ENCODE measurements at places on chromosomes 6 and 20. TPM values are rescaled to one million over a fixed set of nuclear protein-coding genes. Genes with fewer than 3 reads are reported as not detected.

PRR18 gene
- not detected for total RNA-seq

NCOA3 gene
- 54.5 TPM for total RNA-seq

NKAPL gene
- total RNA-seq = 0.90 TPM

FLRT3 gene
- 53.7 TPM for total RNA-seq

DDX43 gene
- total RNA-seq = 0.42 TPM

BNIP5 gene
- not detected for total RNA-seq

MLIP gene
- 4.4 TPM for total RNA-seq

BMP2 gene
- 9.1 TPM for total RNA-seq

TP53TG5 gene
- 0.69 TPM for total RNA-seq

IRAK1BP1 gene
- total RNA-seq = 25.4 TPM

DPPA5 gene
- total RNA-seq = not detected

BMP6 gene
- total RNA-seq = 11.7 TPM

TMEM74B gene
- 0.53 TPM for total RNA-seq

IP6K3 gene
- total RNA-seq = 0.95 TPM

GNRH2 gene
- total RNA-seq = not detected

TM9SF4 gene
- total RNA-seq = 23.2 TPM

TRDN gene
- total RNA-seq = 13.5 TPM

HLA-DOA gene
- total RNA-seq = 2.7 TPM

RAET1G gene
- 1.2 TPM for total RNA-seq

GSTA2 gene
- total RNA-seq = not detected

SIRPB2 gene
- 1.2 TPM for total RNA-seq

DCDC2 gene
- total RNA-seq = 4.3 TPM

SLC32A1 gene
- not detected for total RNA-seq

SLCO4A1 gene
- 1.4 TPM for total RNA-seq

THEMIS gene
- total RNA-seq = 0.26 TPM

KLHDC3 gene
- total RNA-seq = 75.8 TPM

SUPT3H gene
- total RNA-seq = 12.5 TPM

VNN1 gene
- total RNA-seq = 0.63 TPM

PTGIS gene
- 118 TPM for total RNA-seq

PXT1 gene
- not detected for total RNA-seq

KHDC3L gene
- total RNA-seq = not detected

CST4 gene
- not detected for total RNA-seq

ZKSCAN8 gene
- total RNA-seq = 33.0 TPM

ABHD16B gene
- not detected for total RNA-seq

SLC17A2 gene
- total RNA-seq = 0.11 TPM

CGA gene
- not detected for total RNA-seq

TNF gene
- total RNA-seq = not detected

COL21A1 gene
- 151 TPM for total RNA-seq
